ENCODE measurements at places on chromosomes 6 and 20. TPM values are rescaled to one million over a fixed set of nuclear protein-coding genes. Genes with fewer than 3 reads are reported as not detected.

MCCD1 gene
- not detected for total RNA-seq

NEDD9 gene
- 23.8 TPM for total RNA-seq

HLA-A gene
- 241 TPM for total RNA-seq

TFAP2A gene
- 0.12 TPM for total RNA-seq

SLPI gene
- 1.00 TPM for total RNA-seq

DNA sequence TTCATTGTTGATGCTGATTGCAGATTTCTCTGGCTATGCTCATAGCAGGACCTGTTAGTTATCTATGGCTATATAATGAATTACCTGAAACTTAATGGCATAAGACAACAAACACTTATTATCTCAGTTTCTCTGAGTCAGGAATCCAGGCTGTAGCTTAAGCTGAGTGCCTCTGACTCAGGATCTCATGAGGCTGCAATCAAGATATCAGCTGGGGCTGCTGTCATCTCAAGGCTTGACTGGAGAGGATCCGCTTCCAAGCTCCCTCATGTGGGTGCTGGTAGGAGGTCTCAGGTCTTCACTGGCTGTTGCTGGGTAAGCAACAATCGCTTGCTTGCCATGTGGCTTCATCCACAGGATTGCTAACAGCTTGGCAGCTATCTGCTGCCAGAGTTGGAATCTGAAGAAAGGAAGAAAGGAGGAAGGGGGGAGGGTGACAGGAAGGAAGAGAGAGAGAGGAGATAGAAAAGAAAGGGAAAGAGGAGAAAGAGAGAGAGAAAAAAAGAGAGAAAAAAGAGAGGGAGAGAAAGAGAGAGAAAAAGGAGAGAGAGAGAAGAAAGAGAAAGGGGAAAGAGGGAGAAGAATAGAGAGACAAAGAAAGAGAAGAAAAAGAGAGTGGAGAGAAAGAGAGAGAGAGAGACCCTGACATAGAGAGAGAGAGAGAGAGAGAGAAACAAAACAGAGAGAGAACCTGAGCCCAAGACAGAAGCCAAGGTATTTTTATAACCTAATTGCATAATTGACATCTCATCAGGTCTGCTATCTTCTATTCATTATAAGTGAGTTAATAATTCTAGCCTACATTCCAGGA lies 579.0 kb upstream of the BTBD3 start:
- peaks cover 5% of the 10 kb centered on the region for H3K27me3 ChIP-seq
- no peak overlapping the region for H3K27ac ChIP-seq
- H3K4me1 ChIP-seq, result no peaks in the 10 kb centered on the region
- H3K4me3 ChIP-seq, result no peak overlapping the region

DNA sequence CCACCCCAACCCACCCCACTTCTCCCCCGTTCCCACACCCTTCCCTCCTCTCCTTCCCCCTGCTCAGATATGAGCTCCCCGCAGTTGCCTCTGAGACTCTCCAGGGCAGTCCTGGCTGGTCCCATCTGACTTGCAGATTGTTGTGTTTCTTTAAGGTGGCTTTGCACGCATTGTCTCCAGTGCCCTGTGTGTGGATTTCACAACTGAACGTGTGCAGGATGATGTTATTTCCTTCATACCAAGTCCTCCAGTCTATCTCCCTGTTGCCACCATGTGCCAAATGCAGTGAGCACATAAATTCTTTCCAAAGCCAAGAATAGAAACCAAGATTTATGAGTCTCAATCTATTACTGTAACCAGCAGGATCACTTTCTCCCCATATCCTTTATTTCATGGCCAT lies 79.1 kb downstream of the TMEM242 start:
- no peak for DNase-seq
- no peak overlapping the region for H3K4me3 ChIP-seq
- H3K27me3 ChIP-seq, result no peaks in the 10 kb centered on the region
- H3K36me3 ChIP-seq, result no peaks in the 10 kb centered on the region
- H3K27ac ChIP-seq, result peak overlapping the region; percentile 84
- H3K4me1 ChIP-seq, result peaks cover 6% of the 10 kb centered on the region

DNA sequence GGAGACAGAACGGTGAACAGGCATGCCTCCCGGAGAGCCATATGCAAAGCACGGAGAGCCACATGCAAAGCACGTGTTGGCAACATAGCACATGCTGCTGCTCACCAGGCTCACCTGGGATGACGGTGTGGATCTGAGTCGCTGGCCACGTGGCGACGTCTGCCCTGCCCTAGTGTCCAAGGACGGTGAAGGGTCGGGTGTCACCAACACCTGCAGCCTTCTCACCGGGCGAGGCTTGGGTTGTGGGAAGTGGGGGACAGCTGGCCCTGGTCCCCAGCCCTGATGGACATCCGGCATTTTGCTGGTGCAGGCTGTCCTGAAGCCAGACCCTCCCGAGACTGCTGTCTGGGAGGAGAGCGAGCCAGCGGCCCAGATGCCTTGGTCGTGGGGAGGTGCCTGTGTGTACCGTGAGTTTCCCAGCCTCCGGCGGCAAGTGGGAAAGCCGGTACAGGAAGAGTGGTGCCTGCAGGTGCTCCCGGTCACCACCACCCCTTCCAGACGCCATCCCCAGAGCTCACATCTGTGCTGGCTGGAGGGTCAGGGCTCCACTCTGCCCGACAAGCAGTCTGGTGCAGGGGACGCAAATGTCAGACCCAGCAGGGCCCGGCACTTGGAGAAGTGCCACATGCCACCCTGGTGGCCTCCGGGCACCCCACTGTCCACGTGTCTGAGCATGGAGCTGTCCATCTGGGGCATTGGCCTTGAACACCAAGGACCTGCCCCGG lies 5.9 kb upstream of the ADRM1 start:
- no peaks in the 10 kb centered on the region for H3K27me3 ChIP-seq
- no peak for DNase-seq
- H3K4me3 ChIP-seq, result no peak overlapping the region
- H3K27ac ChIP-seq, result no peak overlapping the region
- H3K36me3 ChIP-seq, result peaks cover 25% of the 10 kb centered on the region

DNA sequence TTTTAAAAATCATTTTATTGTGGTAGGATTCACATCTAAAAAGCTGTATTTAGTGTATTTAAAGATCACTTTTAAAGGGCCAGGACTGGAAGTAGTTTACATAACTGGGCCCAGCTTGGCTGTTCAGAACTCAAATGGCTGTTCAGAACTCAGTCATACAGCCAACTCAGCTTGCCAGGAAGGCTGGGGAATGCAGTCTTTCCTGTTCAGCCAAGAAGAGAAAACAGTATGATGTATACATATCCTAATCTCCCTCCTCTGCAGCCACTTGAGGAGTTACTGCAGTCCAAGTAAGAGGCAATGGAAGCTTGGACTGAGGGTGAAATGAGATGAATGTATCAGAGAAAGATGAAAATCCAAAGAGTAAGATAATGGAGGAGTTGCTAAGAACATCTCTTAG lies 24.6 kb downstream of the DSTN start:
- DNase-seq, result no peak
- no peak overlapping the region for H3K4me3 ChIP-seq
- H3K27ac ChIP-seq, result peak overlapping the region; percentile 36
- peaks cover 65% of the 10 kb centered on the region for H3K4me1 ChIP-seq
